ENCODE measurements at places on chromosomes 6 and 20. TPM values are rescaled to one million over a fixed set of nuclear protein-coding genes. Genes with fewer than 3 reads are reported as not detected.

SLC26A8 gene
- total RNA-seq = not detected

PI16 gene
- 65.7 TPM for total RNA-seq

MYBL2 gene
- 6.4 TPM for total RNA-seq

UST gene
- total RNA-seq = 10.1 TPM

GHRH gene
- not detected for total RNA-seq

SIRPB2 gene
- total RNA-seq = 0.84 TPM

KAT14 gene
- 15.6 TPM for total RNA-seq

TCF21 gene
- under 0.01 TPM for total RNA-seq

C6orf163 gene
- total RNA-seq = 3.8 TPM

MACROD2 gene
- 3.7 TPM for total RNA-seq

SMPDL3A gene
- total RNA-seq = 10.2 TPM

ORC3 gene
- total RNA-seq = 29.1 TPM

SPINT3 gene
- not detected for total RNA-seq

PAK5 gene
- 0.04 TPM for total RNA-seq

PRL gene
- 0.13 TPM for total RNA-seq

TSBP1 gene
- total RNA-seq = not detected

RRAGD gene
- total RNA-seq = 103 TPM

SLC22A16 gene
- 0.22 TPM for total RNA-seq
